Germinal center (tissue), 1 donor: ENCODE measurements at places on chromosomes 4 and X.
A peak's percentile ranks its signal among the peaks of the same experiment; 100 is the strongest.

DNA sequence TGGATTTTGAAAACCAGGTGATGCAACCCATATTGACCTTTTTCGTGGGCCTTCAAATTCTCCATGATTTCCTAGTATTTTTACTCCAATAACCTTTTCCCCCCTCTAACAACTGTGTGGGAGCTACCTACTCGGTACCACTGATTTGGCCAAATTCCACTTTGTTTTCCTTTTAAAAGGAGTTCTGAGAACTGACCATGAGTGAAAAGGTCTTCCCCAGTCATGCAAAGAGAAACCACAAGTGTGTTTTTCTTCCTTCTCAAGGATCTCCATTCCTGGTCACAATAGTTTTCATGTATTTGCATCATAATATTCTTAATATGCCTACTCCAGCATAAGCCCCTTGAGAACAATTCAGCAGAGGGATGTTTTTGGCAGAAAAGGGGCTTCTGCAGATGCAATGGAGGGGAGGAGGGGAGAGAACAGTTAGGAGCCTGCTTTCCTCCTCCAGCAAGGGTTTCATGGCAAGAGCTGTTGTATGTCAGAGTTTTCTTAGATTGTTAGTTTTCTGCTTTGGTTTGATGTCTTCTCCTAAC, 195.3 kb upstream of the ANXA3 start:
- no peak for DNase-seq

- no peak for DNase-seq
These were observed 54.2 kb upstream of the GIMD1 start for GRCh38 chr4:106422766-106423165.

GRCh38 chr4:8131210-8131609, 27.4 kb downstream of the ABLIM2 start:
- DNase-seq = no peak

- no peak for DNase-seq
These were observed 47.3 kb upstream of the KIAA1210 start for GRCh38 chrX:119174900-119175299.

DNA sequence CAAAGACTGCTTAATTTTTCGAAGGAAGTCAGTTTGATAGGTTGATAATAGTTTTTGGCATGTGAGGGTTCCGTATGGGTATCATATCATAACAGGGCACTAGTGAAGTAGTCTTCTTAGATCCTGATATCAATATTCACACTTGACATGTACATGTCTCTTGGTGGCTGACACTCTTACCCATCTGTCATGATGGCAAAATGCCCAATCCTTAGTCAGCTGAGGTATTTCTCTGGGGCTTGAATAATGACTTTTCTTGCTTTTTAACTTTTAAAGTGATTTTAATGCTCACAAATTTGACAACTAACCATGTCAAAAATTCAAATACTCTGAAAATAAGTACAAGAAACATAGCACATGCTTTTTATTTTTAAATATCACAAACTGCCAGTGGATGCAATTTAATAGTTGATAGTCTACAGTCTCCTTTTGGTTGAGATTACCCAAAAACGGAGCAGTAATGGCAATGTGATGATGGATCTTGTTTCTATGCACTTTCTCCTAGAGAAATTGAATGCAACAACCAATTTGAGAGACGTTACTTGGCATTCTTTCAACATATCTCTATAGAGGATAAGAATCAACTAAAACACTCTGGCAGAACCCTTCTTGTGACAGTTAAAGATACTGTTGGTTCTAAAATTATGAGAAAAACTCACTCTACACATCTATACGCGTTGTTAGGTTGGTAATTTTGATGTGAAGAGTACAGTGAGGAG, 552.9 kb upstream of the PABPC4L start:
- no peak for DNase-seq

DNA sequence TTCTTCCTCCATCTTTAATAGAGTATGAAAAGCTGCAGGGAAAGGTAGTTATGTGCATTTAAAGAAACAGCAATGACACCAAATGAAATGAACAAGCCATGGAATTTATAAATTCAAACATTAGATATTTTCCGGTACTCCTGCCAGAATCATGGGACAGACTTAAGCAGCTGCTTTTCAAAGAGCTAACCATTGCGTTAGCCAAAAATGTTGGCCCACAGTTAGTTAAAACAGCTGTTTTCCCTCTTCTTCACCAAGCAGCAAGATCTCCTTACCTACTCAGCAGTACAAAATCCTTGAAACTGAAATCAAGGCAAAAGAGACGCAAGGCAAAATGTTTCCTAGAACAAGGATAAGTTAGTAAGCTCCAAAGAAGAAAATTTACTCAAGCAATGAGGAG, 64.0 kb downstream of the MANBA start:
- DNase-seq = no peak

DNA sequence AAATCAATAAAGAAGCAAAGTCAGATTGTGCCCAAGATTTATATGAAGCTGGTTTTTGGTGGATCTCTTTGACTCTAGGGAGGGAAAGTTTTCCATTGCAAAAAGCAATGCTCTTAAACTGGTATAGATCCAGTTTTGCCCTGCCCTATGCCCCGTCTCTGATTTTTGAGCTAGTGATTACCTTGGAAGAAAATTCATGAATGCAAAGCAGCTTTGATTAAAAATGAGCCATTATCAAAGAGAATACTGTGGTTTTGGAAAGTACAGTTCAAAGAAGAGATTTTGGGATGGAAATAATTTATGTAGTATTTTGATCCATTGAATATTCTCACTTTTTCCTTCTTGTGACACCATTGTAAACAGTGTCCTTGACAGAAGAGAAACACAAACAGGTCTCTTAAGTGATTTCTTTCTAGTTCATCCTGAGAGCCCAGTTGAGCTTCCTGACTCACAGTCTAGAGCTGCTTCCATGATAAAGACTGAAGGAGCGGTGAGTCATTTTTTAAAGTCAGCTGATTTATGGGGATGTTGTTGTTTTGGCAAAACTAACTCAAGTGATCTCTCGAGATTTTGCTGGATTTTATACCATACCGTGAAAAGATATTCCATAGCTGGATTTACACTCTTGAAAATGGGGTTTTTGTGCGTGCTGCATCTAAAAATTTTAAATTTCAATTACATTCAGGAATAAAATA, 76.7 kb downstream of the AFF1 start:
- DNase-seq = no peak

DNA sequence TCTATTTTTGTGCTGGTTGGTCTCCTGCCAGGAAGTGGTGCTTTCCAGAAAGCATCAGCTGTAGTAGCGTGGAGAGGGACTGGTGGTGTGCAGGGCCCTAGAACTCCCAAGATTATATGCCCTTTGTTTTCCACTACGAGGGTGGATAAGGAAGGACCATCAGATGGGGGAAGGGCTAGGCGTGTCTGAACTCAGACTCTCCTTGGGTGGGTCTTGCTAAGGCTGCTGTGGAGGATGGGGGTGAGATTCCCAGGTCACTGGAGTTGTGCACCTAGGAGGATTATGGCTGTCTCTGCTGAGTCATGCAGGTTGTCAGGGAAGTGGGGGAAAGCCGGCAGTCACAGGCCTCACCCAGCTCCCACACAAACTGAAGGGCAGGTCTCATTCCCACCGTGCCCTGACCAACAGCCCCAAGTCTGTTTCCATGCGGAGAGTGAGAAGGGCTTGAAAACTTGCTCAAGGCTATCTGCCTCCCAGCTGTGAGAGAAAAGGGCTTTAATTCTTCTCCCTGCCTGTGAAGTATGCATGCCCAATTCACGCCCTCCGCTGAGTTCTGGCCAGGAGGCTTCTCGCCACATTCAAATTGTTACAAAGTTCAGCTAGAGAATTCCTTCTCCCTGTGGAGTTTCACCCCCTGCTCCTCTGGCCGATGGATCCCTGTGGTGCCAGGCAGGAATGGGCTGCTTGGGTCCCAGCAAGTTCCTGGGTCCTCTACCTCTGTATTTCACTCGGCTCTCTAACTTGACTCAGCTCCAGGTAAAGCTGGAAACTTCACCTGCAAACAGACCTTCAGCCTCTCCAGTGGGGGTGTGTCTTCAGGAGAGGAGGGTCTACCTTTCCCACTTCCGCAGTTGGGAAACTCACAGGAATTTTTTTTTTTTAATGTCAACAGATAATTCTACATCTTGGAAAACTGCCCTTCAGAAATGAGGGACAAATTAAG, 7.7 kb upstream of the CSTF2 start:
- no peak for DNase-seq

GRCh38 chrX:152847281-152847680, 16.4 kb downstream of the NSDHL start:
- no peak for DNase-seq

DNA sequence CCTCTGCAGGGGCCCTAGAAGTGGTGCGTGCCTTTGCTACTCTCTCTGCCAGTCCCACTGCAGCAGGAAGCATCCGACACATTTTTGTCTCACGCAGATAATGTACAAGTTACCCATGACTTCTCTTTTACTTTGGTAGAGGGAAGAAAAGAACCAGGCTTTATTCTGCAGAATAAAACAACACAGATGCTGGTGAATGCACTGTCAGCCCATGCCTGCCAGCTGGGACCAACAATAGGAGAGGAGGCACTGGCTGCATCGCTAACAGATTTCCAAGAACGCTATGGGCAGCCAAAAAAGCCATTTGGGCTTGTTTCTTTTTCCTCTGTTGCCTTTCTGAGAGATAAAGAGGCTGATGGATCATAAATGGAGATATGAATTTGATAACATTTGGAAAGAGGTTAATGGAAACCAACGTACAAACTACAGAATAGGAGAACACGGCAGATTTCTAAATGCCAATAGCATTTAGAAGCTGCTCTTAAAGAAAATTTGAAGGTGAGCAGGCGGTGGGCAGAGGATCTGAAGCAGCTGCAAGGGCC, 47.5 kb upstream of the IGFBP7 start:
- DNase-seq = no peak

GRCh38 chrX:44080083-44080482, 106.9 kb upstream of the NDP start:
- no peak for DNase-seq

DNA sequence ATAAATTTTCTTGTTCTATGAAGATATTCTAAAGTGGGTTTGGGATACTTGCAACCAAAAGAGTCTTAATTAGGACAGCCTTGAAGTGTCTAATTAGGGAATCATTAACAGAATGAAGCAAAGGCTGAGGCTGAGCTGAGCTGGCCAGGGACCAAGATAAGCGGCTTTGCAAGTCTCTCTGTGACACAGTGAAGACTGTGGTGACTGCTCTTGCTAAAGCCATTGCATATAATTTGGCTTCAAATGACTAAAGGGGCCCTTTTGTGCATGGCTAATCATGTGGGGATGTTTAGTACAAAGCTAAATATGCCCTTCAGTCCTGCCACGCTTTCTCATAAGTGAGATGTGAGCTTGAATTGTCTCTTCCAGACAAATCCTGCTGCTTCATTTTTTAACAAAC, 31.2 kb upstream of the GYPA start:
- no peak for DNase-seq

DNA sequence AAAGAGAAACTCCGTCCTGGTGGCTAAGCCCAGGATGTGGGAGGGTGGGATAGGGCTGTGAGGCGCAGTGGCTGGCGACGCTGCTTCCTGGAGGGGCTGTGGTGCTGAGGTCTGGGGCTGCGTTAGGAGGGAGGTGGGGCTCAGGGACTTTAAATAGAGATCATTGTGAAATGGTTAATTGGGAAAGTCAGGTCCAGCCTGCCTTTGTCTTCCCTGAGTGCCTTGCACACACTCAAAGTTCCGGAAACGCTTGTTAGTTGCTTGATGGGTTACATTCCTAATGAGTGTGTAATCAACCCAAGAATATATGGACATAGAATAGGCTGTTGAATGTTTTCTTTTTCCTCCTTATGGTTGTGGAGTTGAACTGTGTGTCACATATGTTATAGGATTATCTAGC, 55.7 kb upstream of the CLDN34 start:
- no peak for DNase-seq

GRCh38 chr4:145819101-145819852, 119.3 kb downstream of the ZNF827 start:
- DNase-seq = no peak

- no peak for DNase-seq
These were observed 62.0 kb upstream of the MAGEB2 start for GRCh38 chrX:30153175-30153880.

DNA sequence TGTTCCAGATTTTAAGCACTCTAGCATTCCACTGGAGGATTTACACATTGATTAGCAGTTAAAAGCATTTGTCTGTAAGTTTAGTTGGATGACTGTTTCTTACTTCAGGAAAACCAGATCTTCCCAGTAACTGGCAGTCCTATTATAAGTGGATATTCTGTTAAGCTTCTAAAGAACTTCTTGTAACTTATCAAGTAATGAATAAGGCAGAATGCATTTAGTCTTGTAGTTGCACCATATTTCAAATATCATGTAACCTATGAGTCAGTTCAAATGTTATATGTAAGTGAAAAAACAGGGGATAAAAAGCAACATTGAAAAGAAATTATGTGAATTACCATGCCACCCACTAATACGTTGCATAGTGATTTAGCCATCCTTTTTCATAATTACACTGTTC, 30.2 kb upstream of the TENM3 start:
- no peak for DNase-seq

DNA sequence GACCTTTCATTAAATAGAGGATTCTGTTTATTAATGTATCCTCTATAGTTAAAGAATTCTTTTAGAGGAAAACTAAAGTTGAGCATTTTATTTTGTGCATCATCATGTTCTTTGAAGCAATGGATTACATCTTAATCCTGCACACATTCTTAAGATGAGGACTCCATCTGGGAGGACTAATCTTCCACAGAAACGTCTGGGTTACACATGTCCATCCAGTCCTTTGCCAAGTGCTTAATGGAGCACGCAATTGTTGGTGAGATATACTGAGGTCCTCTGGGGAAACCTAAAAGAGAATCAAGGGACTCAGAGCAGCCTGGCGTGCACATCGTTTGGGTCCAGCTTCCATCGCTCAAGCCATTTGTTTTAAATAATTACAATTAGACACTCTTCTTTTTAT, 115.1 kb upstream of the SFRP2 start:
- no peak for DNase-seq

- peak; percentile 26 for DNase-seq
These were observed 4.3 kb downstream of the RHOH start for GRCh38 chr4:40200875-40201801.

GRCh38 chr4:111671756-111672155, 473.5 kb upstream of the FAM241A start:
- no peak for DNase-seq

GRCh38 chrX:153525451-153525850, 8.0 kb downstream of the ATP2B3 start:
- no peak for DNase-seq

- no peak for DNase-seq
These were observed 89.8 kb upstream of the ARMCX2 start for GRCh38 chrX:101749436-101749835.

DNA sequence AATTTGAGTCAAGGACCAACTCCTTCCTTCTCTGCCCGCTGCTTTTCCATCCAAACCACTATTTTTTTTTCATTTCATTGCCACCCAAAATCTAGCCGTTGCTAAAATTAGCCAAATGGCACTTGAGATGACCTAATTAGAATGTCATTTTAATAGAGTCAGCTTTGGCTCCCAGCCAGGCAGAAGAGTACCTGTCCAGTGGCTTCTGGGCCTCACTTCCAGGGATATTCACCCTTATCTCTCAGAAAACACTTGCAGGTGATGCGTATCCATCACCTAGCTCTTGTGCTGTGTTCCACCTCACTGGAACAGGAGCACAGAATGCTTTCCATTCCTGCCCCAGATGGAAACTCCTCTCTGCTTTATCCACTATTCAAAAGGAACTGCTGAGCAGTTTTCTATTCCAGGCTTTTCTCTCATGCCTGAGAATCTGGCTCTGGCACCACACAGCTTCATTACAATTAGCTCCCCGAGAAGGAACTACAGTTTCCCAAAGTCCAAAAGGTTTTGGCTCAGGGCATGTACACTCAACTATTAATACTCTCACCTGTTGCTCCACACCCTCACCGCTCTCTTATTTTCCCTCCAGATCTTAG, 18.5 kb downstream of the MAGEA9B start:
- DNase-seq = no peak
